ENCODE measurements at places on chromosomes 5 and 9.

GRCh38 chr5:102790748-102791147 is 35.6 kb downstream of the PAM start:
- DNase-seq = no peak

DNA sequence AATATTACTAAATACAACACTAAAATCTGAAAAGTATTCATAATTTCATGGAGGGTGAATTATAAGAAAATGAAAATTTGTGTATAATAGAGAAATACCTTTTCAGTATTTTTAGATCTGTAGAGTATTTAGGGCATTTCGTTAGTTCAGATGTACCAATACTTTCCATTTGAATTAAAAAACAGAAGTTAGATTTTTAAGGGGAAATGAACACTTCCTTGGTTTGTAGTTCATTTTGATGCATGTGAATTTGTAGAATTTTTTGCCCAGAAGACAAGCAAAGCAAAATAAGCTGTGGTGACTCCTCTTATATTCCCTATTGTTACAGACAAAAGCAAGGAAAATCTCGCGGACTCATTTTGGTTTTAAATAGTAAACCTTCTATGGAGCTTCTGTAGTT is 209.0 kb upstream of the RPS23 start:
- DNase-seq = no peak

- DNase-seq = no peak
Observed at GRCh38 chr5:33563530-33563929, 122.8 kb downstream of the TARS1 start.

- no peak for DNase-seq
Observed at GRCh38 chr5:129696636-129697035, 51.3 kb upstream of the MINAR2 start.

- DNase-seq = no peak
Observed at GRCh38 chr5:140882591-140882899, 621 bp downstream of the PCDHA13 start.

- DNase-seq = no peak
Observed at GRCh38 chr9:107624234-107624948, 134.8 kb upstream of the KLF4 start.

DNA sequence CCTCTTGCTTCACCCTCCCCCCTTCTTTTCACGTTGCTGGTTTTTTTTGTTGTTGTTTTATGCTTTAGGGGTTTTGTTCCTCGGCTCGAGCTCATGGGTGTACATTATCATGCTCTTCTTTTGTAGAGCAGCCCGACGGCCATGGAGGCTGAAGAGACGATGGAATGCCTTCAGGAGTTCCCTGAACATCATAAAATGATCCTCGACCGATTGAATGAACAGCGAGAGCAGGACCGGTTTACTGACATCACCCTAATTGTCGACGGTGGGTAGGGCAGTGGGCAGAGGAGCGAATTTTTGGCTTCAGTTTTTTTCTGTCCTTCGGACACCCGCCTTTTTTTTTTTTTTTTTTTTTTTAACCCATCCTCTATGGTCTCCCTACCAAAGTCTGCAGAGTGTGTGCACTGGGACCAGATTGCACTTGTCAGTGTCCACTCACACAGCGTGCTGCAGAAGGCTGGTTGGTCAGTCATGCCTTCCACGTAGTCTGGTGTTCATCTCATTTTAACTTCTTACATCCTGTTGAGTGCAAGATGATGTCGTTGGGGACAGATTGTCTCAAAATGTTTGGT is 1.3 kb downstream of the ZNF131 start:
- DNase-seq = no peak

Measured in stimulated activated CD8-positive, alpha-beta memory T cell treated with anti-CD3 and anti-CD28 coated beads, Interleukin-15, amount 100 ng/mL, for 48 hours (primary cell).